Naive B cell (primary cell): ENCODE measurements at places on chromosomes 5 and 9. TPM values are rescaled to one million over a fixed set of nuclear protein-coding genes. Genes with fewer than 3 reads are reported as not detected.

- H3K4me1 ChIP-seq: peaks cover 23% of the 10 kb centered on the region
- DNase-seq: no peak
- peaks cover 5% of the 10 kb centered on the region for H3K36me3 ChIP-seq
- H3K27ac ChIP-seq: peak overlapping the region; percentile 69
- H3K27me3 ChIP-seq: no peaks in the 10 kb centered on the region
These were observed 7.4 kb downstream of the ZBTB26 start for GRCh38 chr9:122923947-122924346.

- no peak overlapping the region for H3K4me3 ChIP-seq
- no peaks in the 10 kb centered on the region for H3K27me3 ChIP-seq
These were observed 2123.7 kb upstream of the C9orf72 start for GRCh38 chr9:29697011-29697410.

DNA sequence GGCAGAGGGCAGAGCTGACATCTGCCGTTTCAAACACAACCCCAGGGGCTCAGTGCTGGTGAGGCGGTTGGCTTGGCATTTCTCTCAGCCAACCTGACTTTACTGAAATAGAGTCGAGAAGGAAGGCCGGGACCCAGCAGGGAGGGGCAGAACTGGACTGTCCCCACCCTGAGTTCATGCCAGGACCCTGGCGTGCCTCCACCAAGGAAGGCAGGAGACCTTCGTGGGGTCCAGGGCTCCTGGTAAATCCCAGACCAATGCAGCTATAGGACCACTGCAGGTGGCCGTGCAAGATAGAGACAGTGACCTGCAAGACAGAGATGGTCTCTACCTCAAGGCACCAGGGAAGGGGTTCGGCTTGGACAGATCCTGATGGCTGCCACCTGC, 132.9 kb downstream of the ROR2 start:
- DNase-seq: no peak
- no peaks in the 10 kb centered on the region for H3K36me3 ChIP-seq
- H3K27me3 ChIP-seq: peaks cover 7% of the 10 kb centered on the region
- H3K27ac ChIP-seq: no peak overlapping the region
- no peaks in the 10 kb centered on the region for H3K4me1 ChIP-seq
- no peak overlapping the region for H3K4me3 ChIP-seq

- no peaks in the 10 kb centered on the region for H3K4me1 ChIP-seq
- H3K27me3 ChIP-seq: no peaks in the 10 kb centered on the region
- H3K4me3 ChIP-seq: no peak overlapping the region
- H3K36me3 ChIP-seq: no peaks in the 10 kb centered on the region
- no peak overlapping the region for H3K27ac ChIP-seq
These were observed 508.6 kb upstream of the FAM174A start for GRCh38 chr5:100026606-100027005.

DNA sequence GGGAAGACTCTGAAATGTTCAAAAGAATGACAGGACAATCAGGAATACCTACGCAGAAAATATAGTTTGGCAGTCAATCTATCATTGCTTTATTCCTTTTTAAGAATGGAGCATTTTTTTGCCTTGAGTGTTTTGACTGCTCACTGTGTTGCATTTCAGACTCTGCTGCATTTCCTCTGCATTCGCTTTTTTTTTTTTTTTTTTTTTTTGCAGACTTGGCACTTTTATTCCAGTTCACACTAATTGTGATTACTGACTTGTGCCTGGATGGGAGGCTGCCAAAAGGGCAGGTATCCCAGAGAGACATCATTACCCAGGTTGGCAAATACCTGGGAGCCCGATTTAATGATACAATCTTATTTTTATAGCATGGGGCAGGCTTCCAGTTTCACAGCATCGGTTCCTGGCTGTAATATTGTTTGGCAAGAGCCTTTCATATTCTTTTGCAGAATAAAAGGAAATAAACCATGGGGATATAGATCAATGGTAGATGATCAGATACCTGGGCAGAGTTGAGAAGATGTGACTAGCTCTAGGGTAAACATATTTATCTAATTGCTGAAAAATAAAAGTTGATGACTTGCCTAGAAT, 1132.6 kb downstream of the MAT2B start:
- no peaks in the 10 kb centered on the region for H3K36me3 ChIP-seq
- H3K27me3 ChIP-seq: no peaks in the 10 kb centered on the region
- H3K4me3 ChIP-seq: no peak overlapping the region
- no peak for DNase-seq

DNA sequence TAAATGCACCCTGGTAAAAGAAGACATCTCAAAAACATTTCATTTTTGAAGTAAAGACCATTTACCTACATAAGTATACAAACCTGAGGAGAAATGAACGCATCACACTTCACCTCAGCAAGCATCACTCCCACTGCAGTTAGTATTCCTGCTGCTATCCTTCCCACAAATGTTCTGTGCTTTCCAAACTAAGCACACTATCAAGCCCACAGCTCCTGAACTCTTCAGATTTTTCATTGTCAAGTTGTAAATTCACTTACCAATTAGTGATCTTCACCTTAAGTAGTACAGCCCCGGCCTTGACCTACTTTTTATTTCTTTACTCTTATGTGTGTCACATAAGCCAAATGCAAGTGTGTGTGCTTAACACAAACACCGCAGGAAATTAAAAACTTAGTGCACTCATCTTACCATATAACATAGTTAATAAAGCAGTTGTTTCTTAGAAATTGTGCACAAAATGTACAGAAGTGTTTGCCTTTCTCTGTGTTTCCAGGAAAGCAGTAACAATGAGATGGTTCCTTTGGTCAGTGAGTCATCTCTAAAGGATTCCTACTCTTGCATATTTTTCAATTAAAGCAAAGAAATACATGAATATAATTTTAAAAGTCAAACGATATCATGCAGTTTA, 169.4 kb downstream of the APBA1 start:
- DNase-seq: no peak
- H3K4me1 ChIP-seq: no peaks in the 10 kb centered on the region
- H3K27ac ChIP-seq: no peak overlapping the region
- H3K36me3 ChIP-seq: no peaks in the 10 kb centered on the region
- no peaks in the 10 kb centered on the region for H3K27me3 ChIP-seq

GRCh38 chr5:181056431-181056830, 16.4 kb downstream of the BTNL9 start:
- H3K4me3 ChIP-seq: no peak overlapping the region
- H3K27ac ChIP-seq: no peak overlapping the region
- peaks cover 64% of the 10 kb centered on the region for H3K27me3 ChIP-seq
- no peak for DNase-seq
- peaks cover 21% of the 10 kb centered on the region for H3K4me1 ChIP-seq

DNA sequence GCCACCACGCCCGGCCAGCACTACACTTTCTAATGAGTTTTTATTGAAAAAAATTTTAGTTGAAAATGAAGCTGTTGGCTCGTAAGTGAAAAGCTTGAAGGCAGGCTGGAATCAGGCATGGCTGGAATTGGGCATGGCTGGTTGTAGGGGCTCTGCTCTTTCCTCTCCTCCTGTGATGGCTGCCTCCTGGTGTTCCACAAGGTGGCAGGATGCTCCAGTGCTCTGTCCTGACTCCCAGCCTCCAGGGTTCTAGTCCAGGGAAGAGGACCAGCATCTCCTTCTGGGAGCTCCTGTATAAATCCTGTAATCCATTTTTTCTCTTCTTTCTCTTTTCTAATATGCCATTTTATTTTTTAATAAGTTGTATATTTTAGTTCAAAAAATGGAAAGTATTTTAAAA, 57.2 kb upstream of the DHFR start:
- H3K4me3 ChIP-seq: no peak overlapping the region
- peaks cover 23% of the 10 kb centered on the region for H3K36me3 ChIP-seq
- DNase-seq: no peak
- H3K4me1 ChIP-seq: peaks cover 9% of the 10 kb centered on the region
- H3K27me3 ChIP-seq: no peaks in the 10 kb centered on the region

DNA sequence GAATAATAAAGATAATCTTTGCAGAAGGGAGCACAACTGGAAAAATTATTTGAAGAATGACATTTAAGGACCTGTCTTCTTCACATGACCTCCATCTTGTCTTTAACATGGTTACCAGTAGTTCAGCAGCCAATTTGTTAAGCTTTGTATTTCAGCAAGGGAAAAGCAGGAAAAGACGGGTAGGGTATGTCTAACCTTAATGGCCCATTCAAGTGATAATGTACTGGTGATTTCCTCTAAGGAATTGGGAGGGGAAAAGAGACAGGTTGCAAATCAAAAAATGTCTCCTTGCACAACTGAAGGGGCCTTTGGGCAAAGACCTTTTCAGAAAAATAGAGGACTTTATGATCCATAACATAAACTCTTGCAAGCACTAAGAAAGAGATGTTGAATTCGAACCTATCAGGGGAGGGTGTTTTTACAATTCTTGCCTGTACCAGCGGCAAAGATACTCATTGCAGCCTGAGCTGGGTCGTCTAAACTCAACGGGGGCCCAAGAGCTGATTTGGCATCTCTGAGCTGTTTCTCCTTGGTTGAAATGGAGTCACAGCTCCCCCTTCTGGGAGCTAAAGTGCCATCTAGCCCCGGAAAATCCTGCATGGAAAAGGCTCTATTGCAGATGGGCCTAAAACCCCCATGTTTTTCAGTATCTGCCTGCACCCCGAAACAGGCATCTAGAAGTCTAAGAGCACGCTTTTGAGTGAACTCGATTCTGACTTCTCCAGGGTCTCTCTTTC, 3.8 kb downstream of the BRINP1 start:
- peaks cover 11% of the 10 kb centered on the region for H3K36me3 ChIP-seq
- H3K27me3 ChIP-seq: peaks cover 61% of the 10 kb centered on the region
- no peak overlapping the region for H3K4me3 ChIP-seq
- peaks cover 3% of the 10 kb centered on the region for H3K4me1 ChIP-seq
- no peak overlapping the region for H3K27ac ChIP-seq

DNA sequence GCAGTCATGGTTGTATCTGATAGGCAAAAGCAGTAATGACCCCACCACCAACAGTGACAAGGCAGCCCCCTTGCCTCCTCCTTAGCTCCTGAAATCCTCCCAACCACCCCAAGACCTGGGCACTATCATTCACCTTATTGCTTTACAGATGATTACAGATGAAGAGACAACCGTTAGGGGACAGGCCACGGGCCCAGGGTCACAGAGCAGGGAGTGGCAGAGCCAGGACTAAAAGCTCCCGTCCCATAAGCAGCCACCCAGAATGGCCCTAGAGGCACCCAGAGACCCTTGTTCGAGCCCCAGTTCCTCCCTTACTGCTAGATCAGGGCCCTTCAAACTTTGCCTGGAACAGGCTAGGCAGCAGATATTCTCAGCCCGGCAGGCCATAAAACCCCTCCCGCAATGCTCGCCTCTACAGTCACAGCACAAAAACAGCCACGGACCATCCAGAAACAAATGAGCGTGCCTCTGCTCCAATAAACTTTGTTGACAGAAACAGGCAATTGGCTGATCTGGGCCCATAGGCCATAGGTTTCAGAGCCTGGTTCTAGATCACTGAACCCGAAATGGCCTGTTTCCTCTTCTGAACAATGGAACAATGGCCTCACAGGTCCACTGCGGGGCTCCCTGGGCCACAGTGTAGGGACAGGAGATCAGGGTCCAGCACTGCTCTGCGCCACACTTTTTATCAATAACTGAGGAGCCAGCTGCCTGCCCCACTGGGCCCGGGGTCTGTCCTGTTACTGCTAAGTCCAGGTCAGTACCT, 67.0 kb downstream of the LRSAM1 start:
- H3K27ac ChIP-seq: peak overlapping the region; percentile 65
- H3K4me3 ChIP-seq: no peak overlapping the region
- peaks cover 8% of the 10 kb centered on the region for H3K36me3 ChIP-seq
- H3K4me1 ChIP-seq: no peaks in the 10 kb centered on the region

GRCh38 chr9:98944057-98944733, 488 bp downstream of the COL15A1 start:
- H3K27me3 ChIP-seq: peaks cover 72% of the 10 kb centered on the region
- no peaks in the 10 kb centered on the region for H3K36me3 ChIP-seq
- H3K4me1 ChIP-seq: peaks cover 14% of the 10 kb centered on the region
- DNase-seq: no peak
- no peak overlapping the region for H3K4me3 ChIP-seq
- no peak overlapping the region for H3K27ac ChIP-seq

DNA sequence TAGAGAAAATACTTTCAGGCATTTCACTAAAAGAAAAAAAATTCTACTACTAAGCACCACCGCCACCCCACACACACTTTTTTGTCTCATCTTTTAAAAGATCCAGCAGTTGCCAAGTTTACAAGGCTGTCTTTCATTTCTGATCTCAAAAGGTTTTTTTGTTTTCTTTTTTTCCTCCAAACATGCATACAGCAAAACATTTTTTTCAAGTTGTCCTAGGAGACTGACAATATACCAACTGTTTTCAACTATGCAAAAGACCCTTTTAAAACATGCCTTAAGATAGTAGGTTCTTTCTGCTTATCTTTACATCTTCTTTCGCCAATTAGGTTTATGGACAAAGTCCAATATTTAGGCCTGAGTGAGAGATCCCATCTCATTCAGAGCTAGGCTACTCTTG, 65.2 kb downstream of the HMHB1 start:
- peaks cover 6% of the 10 kb centered on the region for H3K27me3 ChIP-seq
- no peak overlapping the region for H3K4me3 ChIP-seq
- no peak for DNase-seq
- no peaks in the 10 kb centered on the region for H3K4me1 ChIP-seq

GRCh38 chr9:130493021-130493420, 48.3 kb downstream of the ASS1 start:
- H3K36me3 ChIP-seq: no peaks in the 10 kb centered on the region
- DNase-seq: no peak
- H3K4me3 ChIP-seq: no peak overlapping the region
- H3K4me1 ChIP-seq: no peaks in the 10 kb centered on the region
- peaks cover 27% of the 10 kb centered on the region for H3K27me3 ChIP-seq
- no peak overlapping the region for H3K27ac ChIP-seq

- peaks cover 10% of the 10 kb centered on the region for H3K4me1 ChIP-seq
- DNase-seq: no peak
- H3K4me3 ChIP-seq: no peak overlapping the region
- no peak overlapping the region for H3K27ac ChIP-seq
- no peaks in the 10 kb centered on the region for H3K36me3 ChIP-seq
- H3K27me3 ChIP-seq: no peaks in the 10 kb centered on the region
These were observed 55.3 kb downstream of the FYB1 start for GRCh38 chr5:39164016-39164415.

DNA sequence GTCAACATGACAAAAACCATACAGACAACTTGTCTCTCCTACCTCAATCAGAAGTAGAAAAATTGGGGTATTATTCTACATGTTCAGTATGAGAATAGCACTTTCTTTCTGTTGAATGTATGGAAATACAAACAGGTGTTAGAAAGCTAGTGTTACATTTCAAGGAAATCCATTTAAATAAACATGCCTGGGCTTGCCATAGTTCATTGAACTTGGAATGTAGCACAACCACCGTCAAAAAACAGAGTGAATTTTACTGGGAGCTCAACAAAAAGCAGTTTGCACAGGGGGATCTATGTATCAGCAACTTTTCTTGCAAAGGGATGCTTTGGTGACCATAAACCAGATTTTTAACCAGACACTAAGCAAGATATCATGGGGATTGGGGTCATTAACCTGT, 307.9 kb upstream of the SMARCA2 start:
- DNase-seq: no peak
- H3K27ac ChIP-seq: no peak overlapping the region
- no peaks in the 10 kb centered on the region for H3K4me1 ChIP-seq
- no peaks in the 10 kb centered on the region for H3K36me3 ChIP-seq

- H3K27me3 ChIP-seq: peaks cover 3% of the 10 kb centered on the region
- no peak overlapping the region for H3K4me3 ChIP-seq
- H3K4me1 ChIP-seq: no peaks in the 10 kb centered on the region
- DNase-seq: no peak
- no peaks in the 10 kb centered on the region for H3K36me3 ChIP-seq
These were observed 155.5 kb upstream of the SLC12A2 start for GRCh38 chr5:127928053-127928452.

RGS7BP gene
- polyA plus RNA-seq: not detected

GNE gene
- 9.2 TPM for polyA plus RNA-seq

MARCHF6 gene
- polyA plus RNA-seq: 43.9 TPM

CDO1 gene
- not detected for polyA plus RNA-seq

VCAN gene
- polyA plus RNA-seq: 0.28 TPM

ROPN1L gene
- not detected for polyA plus RNA-seq
